Midbrain (tissue), 1 donor: ENCODE measurements at places on chromosomes 2 and 18.

DNA sequence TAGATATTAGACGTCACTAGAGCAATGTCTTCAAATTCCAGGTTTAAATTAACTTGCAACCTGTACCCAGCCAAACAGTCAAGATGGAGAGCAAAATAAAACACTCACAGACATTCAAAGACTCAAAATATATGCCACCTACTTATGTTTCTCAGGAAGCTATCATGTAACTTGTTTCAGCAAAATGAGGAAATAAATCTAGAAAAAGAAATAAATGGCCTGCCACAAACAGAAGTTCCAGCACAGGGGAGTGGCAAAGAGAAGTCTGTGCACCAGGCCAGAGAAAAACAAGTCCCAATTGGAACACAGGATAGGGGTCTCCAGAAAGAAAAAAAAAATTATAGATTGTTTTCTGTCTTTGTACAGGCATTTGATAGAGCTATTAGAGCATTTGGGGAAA lies 96.7 kb downstream of the LRP2 start:
- DNase-seq = no peak

- no peak for DNase-seq
Measured at GRCh38 chr2:206353685-206354084, 79.2 kb downstream of the ZDBF2 start.

GRCh38 chr2:190511104-190511503 lies 23.4 kb downstream of the NEMP2 start:
- DNase-seq = peak; percentile 34

DNA sequence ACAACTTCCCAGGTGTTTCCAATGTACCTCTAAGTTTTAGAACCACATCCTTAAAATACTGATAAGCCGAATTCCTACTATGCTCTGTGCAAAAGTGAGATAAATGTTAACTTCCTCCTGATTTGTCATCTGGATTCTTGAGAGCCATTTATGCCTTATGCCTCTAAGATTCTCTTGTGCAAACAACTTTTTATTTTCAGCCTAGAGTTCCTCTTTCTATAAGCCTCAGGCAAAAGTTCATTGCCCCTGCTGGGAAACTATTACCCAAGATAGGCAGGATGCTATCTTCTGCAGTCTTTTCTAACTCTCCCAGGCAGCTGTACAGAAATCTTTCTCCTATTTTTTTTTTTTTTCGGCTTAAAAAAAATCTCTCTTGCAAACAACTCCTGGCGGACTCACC lies 216.1 kb downstream of the KCNJ3 start:
- DNase-seq = no peak

GRCh38 chr2:120653046-120653445 lies 82.6 kb upstream of the GLI2 start:
- DNase-seq = no peak

- no peak for DNase-seq
Measured at GRCh38 chr2:220279840-220280239, 652.4 kb downstream of the SLC4A3 start.

GRCh38 chr2:208112969-208113368 lies 11.4 kb downstream of the CRYGD start:
- no peak for DNase-seq

DNA sequence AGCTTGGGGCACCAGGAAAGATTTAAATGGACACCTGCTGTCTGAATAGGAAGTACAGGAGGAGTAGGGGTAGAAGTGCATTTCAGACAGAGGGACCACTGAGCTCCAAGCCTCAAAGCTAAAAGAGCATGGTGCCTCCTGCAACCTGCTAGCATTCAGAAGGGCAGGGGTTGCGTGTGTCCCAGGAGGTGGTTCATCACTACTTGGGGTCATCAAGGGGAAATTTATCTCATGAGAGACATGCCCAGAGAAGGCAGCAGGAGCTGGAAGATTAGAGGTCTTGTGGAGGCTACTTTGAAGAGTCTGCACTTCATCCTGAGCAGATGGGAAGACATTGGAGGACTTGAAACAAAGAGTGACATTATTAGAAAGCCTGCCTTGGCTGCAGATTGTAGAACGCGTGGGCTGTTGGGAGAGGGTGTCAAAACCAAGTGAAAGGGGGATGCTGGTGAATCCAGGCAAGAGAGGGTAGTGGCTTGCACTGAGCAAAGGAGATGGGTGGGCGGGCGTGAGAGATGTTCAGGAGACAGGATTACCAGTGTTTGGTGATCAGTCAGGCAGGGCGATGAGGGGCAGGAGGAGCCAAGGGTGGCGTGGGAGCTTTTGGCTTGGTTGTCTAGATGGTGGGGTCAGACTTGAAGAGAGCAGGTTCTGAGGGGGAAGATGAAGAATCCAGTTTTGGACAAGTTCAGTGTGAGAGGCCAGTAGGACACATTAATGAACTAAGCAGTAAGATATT lies 154.0 kb downstream of the DYSF start:
- no peak for DNase-seq

DNA sequence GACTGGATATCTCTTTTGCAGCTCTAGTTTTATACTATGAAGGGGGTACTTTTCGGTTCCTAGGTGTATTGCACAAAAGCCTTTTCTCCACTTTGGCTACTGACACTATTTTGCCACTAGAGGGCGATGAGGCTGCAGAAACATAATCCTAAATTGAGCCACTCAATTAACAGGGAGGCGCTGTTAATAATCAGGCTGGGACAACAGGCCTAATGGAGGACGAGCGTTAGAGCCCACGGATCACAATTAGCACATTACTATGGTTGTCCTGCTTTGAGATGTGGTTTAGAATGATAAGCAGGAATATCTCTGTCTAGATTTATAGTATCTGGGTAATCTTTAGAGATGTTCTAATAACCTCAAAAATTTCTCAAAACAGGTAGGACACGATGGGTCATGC lies 62.2 kb upstream of the PMAIP1 start:
- peak; percentile 37 for DNase-seq
